H1 (cell line): ENCODE measurements at places on chromosomes 6 and 20. TPM values are rescaled to one million over a fixed set of nuclear protein-coding genes. Genes with fewer than 3 reads are reported as not detected.

DNA sequence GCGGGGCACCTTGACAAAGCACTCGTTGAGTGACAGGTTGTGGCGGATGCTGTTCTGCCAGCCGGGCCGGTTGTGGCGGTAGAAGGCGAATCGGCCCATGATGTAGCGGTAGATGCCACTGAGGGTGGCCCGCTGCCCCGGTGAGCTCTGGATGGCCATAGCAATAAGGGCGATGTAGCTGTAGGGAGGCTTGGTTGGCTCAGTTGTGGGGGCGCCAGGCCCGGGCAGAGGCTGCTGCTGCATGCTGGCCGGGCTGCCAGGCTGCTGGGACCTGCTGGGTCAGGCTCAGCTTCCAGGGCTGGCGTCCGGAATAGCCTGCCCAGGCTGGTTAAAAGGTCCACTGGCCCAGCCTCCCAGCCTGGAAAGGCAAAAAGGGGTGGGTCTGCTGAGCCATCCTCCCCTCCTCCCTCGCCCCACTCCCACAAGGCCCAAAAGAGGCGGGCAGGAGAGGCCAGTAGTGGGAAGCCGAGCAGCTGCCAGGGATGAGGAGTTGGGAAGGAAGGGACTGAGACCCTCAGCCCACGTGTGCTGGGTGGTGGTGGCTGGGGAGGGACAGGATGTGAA is at the start of gene FOXS1:
TSS of gene FOXS1 (minus strand) at position 305 of the 564 bp plus-strand sequence. CDS start at position 243, 62 bp downstream.
- no peak for DNase-seq

DNA sequence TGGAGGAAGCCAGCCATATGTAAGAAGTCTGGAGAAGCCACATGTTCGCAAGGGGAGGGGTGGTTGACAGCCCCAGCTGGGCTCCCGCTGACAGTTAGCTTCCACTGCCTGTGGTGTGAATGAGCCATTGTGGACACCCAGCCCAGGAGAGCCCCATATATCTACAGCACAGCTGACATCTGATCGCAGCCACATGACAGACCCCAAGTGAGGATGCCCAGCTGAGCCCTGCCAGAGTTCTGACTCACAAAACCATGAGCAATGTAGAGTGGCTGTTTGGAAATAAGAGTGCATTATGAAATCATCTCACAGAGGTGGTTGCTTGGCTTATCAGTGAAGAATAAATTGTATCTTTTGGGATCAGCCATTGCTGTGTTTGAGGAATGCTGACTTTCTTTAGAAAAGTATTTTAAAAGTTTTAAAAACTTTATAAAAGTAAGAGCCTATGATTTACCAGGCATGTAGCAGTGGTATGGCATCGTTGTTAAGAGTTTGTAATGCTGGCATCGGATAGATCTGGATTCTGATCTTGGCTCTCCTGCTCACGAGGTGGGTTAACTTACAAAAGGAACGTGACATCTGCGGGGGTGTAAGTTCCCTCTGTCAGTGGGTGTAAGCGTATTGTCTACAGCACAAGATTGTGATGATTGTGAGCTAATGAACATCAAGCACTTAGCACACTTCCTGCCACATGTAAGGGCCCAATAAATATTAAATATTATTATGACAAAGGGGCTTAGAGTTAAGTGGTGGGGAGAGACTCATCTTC is 24.1 kb downstream of the CFAP61 start:
- DNase-seq = no peak

- peak; percentile 91 for DNase-seq
These were observed 14.3 kb downstream of the CAPN11 start for GRCh38 chr6:44172731-44173500.

DNA sequence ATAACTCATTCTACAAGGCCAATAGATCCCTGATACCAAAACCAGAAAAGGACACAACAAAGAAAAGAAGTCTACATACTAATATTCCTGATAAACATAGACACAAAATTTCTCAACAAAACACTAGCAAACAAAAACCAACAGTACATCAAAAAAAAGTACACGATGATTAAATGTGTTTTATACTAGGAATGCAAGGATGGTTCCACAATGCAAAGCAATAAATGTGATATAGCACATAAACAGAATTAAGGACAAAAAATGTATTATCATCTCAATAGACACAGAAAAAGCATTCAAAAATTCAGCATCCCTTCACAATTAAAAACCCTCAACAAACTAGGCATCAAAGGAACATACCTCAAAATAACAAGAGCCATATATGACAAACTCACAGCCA is 23.2 kb downstream of the TREM1 start:
- DNase-seq = no peak

DNA sequence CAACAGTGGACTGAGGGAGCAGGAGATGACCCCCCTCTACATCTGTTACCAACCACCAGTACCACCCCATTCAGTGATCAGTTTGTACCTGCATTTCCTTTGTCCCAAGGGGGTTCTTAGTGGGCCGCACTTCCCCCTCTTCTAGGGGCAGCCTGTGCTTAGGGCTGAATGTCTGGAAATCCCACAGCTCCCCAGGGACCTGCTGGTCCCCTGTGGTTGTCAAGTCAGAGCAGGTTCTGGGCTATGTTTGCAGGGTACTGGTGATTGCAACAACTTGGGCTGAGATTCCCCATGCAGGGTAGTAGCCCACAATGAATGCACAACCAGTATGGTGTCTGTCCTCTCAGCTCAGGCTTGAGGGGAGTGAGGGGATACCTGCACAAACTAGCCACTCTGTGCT is 39.7 kb upstream of the COL10A1 start:
- DNase-seq = no peak

The OR2H2 gene
- not detected in 2 replicates for total RNA-seq

The C20orf204 gene
- total RNA-seq = 0.52 and 0.61 TPM in 2 replicates
